ENCODE measurements at places on chromosomes 12 and 14.

DNA sequence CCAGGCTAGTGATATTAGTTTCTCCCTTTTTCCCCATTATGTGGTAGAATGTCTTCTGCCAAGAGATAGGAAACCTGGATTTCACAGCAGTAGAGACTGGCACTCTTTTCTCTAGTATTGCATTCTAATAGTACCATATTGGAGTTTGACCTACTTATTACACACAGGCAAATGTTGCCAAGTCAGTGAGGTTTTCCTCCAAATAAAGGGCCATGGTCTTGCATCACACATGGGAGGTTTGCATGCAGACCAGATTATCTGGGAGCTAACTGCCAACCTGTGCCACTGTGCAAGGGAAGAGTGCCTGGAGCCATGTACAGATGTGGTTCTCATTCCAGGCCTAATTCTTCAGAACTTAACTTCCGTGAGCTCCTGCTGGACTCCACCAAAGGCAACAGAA is 113.3 kb downstream of the ANO6 start:
- no peak for DNase-seq

- DNase-seq, result no peak
Observed at GRCh38 chr12:113005762-113006161, 27.4 kb downstream of the OAS2 start.

GRCh38 chr14:42111355-42111754 is 504.7 kb downstream of the LRFN5 start:
- no peak for DNase-seq

DNA sequence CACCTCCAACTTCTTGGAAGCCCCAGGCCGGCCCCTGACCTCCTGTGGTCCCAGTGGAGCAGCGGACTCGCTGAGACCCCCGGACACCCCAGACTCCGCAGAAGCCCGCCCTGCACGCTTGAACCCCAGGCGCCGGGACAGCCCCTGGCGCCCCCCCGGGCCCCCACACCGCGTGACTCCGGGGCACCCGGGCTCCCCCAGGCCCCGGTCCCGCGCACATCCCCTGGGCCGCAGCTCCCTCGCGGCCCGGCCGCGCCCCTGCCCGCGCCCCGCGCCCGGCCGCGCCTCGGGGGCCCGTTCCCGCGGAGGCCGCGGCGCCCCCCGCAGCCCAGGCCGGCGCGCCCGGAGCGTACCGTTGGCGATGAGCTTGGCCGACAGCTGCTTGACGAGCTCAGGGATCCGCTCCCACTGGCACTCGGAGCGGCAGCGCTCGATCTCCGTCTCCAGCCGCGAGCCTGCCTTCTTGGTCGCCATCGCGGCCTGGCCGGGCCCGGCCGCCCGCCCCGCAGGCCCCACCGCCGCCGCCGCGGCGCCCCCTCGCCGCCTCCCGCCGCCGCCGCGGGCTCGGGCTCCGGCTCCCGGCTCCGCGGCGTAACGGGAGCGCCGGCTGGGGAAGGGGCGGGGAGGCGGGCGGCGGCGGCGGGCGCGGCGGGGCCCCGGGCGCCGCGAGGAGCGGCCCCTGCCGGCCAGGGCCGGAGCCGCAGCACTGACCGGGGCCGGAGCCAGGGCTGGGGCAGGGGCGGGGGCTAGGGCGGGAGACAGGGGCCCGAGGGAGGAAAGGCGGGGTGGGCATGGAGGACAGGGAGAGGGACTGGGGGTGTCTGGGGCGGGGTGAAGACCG is at the start of gene TTC7B:
Gene TTC7B (minus strand): TSS at position 609 of the 841 bp plus-strand sequence. CDS start 135 bp downstream, at position 474.
- DNase-seq, result peak; percentile 69

- DNase-seq, result peak; percentile 88
Observed at GRCh38 chr12:6295094-6295811, 15.2 kb upstream of the PLEKHG6 start.

DNA sequence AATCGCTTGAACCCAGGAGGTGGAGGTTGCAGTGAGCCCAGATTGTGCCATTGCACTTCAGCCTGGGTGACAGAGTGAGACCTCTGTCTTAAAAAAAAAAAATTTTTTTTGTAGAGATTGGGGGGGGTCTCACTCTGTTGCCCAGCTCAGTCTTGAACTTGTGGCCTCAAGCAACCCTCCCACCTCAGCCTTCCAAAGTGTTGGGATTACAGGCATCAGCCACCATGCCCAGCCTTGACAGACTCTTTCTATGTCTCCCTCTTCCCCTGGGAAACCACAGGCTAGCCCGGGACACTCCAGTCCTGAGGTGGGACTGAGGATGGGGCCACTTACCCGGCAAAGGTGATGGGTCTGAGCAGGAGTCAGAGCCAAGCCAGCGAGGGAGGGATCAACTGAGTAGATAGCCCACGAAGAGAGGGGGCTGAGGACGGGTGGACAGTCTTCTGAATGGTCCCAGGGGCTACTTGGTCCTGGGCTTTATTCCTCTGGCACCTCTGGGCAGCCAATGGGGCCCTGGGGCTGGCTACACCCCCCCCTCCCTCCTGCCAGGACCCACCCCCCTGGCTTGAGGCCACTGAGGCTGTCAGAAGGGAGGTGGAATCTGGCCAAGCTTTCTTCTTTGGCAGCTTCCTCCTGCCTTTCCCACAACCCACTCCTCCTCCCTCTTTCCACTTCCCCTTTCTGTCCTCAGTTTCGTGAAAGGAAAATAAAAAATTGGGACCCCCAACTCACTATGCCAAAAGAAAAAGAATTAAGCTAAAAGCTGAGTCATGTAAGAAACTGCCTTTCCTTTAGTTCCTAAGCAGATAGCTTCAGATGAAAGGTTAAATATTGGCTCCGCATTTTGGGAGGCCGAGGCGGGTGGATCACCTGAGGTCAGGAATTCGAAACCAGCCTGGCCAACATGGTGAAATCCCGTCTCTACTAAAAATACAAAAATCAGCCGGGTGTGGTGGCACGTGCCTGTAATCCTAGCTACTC is at the start of gene SDS:
Gene SDS (minus strand): TSS at position 453 of the 981 bp plus-strand sequence. CDS start 4,179 bp downstream, outside the sequence.
- no peak for DNase-seq

GRCh38 chr12:50309950-50310349 is 26.6 kb upstream of the LIMA1 start:
- no peak for DNase-seq

GRCh38 chr14:26191671-26192070 is 406.2 kb downstream of the NOVA1 start:
- no peak for DNase-seq

- DNase-seq, result no peak
Observed at GRCh38 chr12:27673101-27673718, 23.0 kb upstream of the REP15 start.

DNA sequence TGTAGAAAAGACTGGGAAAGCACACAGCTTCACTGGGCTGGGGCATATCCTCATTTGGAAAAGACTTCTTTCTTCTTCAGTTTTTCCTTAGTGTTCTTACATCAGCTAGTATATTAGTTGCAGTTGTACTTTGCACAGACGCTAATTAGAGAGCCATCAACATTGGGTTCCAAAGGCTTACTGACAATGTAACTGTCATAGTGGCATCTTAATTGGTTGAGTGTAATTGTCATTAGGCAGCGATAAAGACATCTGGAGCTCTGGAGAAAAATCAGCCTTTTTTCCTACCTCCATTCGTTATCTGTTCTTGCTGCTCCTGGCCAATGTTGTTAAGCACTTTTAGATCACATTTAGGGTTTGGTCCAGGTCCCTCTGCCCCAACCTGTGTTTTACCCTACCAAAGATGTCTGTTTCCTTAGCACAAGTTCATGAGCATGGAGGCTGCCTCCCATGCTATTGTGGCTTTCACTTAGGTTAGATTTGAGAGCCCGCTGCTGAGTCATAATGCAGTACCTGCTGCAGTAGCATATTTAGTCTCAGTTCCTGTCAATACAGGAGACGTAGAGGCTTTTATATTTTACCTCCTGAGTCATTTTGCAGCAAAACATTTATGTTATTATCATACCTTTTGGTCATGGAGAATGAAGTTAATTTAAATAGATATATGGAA is 49.2 kb downstream of the FBXW8 start:
- no peak for DNase-seq

- DNase-seq, result peak; percentile 86
Observed at GRCh38 chr12:9039397-9039977, 50.1 kb downstream of the KLRG1 start.

DNA sequence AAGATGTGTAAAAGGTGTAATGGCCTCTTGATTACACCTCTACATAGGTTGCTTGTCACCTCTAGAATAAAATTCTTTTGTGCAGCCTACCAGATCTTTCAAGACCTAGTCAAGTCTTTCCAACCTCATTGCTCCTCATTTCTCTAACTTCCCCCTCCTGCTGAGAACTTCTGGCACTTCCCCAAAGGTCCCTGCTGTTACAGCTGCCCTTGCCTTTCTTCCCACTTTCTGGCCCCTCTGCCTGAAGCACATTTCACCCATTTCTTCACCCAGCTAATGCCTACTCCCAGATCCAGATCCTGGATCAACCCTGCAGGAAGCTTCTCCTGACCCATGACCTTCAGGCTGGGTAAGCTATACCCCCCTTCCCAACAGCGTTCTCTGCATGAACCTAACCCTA is 1.5 kb downstream of the TSHR start:
- no peak for DNase-seq

DNA sequence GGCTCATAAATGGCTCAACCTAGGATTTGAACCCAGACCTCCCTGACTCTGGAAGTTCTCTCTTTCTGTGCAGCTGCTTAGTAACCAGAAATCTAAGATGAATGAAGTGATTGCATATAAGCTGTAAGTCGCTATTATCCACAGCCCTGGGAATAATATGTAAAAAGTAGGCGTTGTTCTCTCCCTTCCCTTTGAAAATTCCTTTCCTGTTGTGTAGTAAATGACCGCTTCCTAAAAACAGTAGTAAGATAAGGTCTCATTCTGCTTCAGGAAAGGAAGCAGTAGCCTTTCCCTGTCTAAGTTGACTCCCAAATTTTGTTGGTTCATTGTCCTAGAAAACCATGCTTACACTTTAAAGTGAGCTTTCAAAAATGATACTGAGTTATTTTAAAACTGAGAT is 418.3 kb downstream of the EGLN3 start:
- no peak for DNase-seq

DNA sequence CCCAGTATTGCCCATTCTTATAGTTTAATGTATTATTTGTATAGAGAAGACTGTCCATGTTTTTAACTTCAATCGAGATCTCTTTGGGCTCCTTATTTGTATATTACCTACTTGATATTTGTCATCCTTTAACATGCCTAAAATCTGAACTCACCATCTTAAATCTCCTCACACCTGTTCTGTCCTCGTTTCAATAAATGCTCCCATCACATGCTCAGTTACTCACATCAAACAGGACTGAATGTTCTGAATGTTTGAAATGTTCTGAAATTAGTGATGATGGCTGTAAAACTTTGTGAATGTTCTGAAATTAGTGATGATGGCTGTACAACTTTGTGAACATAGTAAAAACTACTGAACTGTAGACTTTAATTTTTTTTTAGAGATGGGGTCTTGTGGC is 34.5 kb downstream of the COCH start:
- DNase-seq, result no peak

DNA sequence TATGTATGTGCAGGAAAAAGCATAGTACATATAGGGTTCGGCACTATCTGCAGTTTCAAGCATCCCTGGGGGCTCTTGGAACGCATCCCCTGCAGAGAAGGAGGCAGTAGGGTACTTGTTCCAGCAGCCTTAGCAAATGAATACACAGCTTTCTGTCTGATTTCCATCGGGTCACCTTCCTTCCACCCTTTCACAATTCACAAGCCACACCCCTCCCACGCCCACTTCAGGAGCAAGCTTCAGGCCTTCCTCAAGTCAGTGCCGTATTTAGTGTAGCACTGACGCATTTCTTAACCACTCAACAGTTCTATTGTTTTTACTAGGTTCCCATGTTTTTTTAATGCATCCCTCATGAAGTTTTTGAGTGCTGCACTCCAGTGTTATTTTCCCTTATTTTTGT is 64.2 kb downstream of the CLMN start:
- DNase-seq, result peak; percentile 90

DNA sequence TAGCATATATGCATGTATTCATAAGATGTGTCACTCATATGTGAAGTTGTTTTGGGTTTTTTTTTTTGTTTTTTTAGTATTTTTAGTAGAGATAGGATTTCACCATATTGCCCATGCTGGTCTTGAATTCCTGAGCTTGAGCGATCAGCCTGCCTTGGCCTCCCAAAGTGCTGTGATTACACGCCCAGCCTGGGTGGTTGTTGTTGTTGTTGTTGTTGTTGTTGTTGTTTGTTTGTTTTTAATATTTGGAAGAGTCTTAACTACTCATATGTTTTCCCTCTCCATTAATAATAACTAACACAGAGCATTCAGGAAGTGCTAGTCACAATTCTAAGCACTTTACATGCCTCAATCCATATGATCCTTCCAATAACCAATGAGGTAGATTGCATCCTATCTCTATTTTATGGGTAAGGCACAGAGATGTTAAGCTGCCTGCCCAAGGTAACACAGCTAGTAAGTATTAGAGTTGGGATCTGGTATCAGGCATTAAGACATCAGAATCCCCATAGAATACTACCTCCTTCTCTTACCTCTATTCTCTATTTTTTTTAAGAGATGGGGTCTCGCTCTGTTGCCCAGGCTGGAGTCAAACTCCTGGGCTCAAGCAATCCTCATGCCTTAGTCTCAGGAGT is 27.6 kb downstream of the SLC25A21 start:
- DNase-seq, result no peak

- DNase-seq, result no peak
Observed at GRCh38 chr12:21599143-21599999, 5.3 kb downstream of the GYS2 start.

DNA sequence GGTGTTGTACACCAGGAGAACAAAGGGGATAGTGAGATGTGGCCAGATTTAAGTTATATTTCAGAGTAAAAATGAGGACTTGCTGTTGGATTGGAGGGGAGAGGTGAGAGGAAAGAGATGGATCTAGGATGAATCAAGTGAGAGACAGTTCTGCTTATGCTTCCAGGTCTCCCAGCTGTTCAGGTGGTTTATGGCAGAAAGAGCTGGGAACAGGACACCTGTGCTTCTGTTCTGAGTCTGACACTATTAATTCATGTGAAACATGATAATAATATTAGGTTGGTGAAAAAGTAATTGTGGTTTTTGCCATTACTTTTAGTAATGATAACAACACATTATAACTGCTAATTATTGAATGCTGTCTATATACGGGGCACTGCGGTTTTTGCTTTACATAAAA is 55.7 kb downstream of the SLC15A5 start:
- DNase-seq, result no peak

Measured in COLO829 (cell line).